T-cell (primary cell): ENCODE measurements at places on chromosomes 6 and 20.

- DNase-seq: no peak
Measured at GRCh38 chr20:1436263-1436662, 30.4 kb downstream of the NSFL1C start.

DNA sequence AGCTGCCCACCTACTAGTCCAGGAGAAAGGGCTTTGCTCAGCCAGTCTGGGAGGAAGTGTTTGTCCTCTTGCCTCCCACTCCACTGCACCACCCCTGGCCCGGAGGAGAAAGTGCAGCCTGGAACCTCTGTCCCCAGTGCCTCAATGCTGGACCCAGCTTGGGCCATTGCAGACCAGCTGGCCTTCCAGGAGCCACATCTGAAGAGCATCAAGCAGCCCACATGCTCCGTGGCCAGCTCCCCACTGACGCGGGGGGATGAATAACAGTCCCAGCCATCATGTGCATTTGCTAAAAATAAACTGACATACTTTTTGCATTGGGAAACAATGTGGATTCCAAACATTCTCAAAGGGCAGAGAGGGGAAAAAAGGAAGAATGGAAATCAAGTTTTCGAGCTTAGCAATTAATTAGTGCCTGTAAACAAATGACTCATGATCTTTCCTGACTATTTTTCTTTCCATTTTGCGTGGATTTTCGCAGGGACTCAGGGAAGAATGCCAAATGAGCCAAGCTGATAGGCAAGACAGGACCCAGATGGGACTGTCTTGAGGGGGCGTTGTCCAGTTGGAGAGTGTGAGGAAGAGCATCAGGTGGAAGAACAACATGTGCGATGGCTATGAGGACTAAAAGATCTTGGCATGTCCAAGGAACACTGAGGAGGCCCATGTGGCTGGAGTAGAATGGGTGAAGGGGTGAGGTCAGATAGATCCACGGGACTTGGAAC lies 34.1 kb downstream of the CEBPB start:
- no peak for DNase-seq

DNA sequence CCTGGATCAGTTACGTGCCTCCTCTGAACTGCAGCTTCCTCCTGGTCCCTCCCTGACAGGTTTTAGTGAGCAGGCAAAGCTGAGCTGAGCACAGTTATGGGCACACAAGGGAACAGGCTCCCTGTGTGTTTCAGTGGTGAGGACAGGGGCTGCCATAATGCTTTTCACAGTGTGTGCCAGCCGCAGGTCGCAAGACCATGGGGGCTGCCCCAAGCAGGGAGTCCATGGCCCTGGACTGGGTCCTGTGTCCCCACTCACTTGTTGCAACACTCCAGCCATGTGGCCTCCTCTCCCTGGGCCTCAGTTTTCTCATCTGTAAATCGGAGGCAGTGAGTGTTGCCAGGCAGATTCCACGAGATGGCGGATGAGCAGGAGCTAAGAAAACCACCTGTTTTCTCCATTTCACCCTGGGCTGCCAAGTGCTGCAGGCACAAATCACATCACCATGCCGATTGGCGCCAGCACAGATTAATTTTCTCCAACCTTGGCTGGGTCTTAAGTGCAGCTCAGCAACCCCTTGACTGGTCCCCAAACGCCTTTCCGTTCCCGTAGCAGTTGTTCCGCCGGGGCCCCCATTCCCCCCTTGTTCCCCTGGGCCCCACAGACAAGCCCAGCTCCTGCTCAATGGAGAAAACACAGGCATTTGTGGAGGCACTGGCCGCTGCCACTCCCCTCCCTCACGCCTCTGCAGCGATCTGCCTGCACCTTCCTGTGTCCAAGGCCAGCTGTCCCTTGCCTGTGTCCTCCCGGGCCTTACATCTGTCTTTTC lies 57.1 kb upstream of the NNAT start:
- no peak for DNase-seq

DNA sequence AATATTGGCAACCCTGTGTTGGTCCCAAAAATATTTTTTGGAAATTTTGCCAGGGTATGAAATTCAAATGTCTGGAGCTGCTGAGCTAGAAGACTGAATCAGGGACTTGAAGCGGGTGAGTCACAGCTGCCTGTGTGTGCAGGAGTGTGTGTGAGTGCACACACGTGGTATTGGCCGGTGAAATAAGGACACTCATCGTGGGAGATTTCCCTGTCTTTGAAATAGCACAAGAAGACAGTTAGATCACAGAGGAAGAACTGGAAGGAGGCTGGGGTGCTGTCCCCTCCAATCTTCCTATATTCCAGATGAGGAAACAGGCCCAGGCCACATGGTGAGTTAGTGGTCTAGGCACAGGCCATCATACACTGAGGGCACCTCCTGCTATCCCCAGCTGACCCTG lies 123.8 kb upstream of the MLN start:
- no peak for DNase-seq

GRCh38 chr6:2797564-2798031 lies 32.4 kb downstream of the WRNIP1 start:
- no peak for DNase-seq

DNA sequence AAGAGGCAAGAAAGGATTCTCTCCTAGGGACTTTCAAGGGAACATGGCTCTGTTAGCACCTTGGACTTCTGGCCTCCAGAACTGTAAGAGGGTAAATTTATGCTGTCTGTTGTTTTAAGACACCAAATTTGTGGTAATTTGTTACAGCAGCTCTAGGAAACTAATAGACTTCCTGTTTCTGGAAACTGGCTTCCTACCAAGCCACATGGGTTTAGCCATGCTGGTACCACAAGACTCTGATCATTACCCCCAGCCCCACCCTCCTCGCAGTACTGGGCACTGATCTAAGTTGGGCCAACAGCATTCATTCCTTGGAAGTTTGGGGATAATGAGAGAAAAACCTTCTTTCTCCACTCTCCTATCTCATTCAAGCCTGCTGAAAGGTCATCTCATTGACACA lies 109.5 kb upstream of the SMLR1 start:
- DNase-seq: no peak

- no peak for DNase-seq
Measured at GRCh38 chr6:38695227-38695900, 7.6 kb downstream of the GLO1 start.

DNA sequence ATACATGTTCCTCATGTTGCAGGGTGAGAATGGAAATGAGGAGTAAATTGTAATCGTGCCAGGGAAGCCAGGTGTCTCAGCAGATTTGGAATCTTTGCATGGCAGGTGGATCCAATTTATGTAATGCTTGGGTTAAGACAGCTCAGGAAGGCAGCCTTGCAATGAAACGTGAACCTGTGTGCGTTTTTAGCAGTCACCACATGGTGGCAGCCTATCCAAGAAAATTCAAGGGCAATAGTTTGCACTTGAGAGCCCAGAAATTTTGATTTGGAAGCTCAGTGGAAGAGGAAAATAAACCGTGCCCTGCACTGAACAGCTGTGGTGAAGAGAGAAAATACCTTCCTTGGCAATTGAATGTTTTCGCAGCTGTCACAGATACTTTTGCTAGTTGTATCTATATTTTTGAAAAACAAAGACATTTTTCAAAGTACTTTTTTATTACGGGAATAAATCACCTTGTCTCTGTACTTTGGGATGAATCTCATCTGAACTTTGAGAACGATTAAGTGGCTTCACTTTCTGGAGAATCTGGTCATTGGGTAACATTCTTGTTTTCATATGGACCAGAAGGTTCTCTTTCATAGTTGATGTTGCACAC lies 26.5 kb downstream of the MTHFD1L start:
- peak; percentile 19 for DNase-seq
